AG08396 (cell line): ENCODE measurements at places on chromosomes 12 and 14.

GRCh38 chr12:2959505-2960389, 550 bp downstream of the TEAD4 start:
- peak; percentile 84 for DNase-seq

- no peak for DNase-seq
Observed at GRCh38 chr12:1773937-1774655, 46.3 kb upstream of the LRTM2 start.

DNA sequence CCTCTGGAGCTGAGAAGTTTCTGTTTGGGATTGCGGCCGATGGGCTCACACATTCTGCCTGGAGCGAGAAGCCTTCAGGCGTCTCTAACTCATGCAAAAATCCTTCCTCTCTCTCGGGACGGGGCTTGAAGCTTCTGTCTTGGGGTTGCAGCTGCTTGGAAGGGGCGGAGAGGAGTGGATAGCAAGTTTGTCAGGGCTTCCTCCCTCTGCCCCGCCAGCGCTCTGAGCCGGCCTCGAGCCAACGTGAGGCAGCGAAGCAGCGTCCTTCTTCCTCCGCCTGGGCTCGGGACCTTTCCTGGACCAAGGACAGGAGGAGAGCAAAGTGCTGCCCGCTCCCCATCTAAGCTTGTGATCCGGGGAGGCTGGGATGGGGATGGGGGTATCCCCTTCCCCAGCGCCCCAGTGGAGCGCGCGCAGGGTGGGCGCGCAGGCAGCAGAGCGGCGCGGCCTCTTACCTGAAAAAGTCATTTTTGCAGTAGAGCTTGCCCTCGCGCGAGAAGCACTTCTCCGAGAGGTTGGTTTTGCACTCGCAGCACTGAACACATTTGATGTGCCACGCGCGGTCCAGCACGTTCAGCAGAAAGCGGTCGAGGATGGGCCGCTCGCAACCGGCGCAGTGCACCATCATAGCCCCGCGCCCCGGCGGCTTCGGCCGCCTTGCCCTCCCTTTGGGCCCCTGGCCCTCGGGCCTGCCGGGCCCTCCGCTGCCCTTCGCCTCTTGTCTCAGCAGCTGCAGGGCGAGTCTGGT, 626 bp downstream of the LHX5 start:
- DNase-seq: peak; percentile 14

GRCh38 chr12:17609153-17609552, 480.8 kb downstream of the RERGL start:
- DNase-seq: no peak
